ENCODE measurements at places on chromosomes 5 and 9.

GRCh38 chr5:147485046-147485445 is 24.8 kb downstream of the DPYSL3 start:
- no peak for DNase-seq

GRCh38 chr5:16538006-16538405 is 72.4 kb upstream of the ZNF622 start:
- no peak for DNase-seq

DNA sequence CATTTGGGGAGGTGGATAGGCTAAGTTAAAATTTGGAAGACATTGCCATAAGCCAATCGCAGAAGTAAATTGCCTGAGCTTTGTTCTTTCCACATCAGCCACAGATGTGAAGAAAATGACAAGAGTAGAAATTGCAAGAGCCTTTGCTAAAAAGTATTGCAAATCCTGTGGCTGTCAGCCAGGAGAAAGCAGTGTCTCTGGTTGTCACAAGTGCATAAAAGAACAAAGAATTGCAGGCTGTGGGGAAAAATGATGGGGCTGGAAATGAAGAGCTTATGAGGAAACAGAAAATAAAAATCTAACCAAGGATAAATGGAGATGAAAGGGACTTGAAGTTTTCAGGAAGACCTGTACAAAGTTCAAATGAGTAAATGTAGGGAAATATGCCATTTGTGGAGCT is 344.8 kb downstream of the CSNK1G3 start:
- no peak for DNase-seq

DNA sequence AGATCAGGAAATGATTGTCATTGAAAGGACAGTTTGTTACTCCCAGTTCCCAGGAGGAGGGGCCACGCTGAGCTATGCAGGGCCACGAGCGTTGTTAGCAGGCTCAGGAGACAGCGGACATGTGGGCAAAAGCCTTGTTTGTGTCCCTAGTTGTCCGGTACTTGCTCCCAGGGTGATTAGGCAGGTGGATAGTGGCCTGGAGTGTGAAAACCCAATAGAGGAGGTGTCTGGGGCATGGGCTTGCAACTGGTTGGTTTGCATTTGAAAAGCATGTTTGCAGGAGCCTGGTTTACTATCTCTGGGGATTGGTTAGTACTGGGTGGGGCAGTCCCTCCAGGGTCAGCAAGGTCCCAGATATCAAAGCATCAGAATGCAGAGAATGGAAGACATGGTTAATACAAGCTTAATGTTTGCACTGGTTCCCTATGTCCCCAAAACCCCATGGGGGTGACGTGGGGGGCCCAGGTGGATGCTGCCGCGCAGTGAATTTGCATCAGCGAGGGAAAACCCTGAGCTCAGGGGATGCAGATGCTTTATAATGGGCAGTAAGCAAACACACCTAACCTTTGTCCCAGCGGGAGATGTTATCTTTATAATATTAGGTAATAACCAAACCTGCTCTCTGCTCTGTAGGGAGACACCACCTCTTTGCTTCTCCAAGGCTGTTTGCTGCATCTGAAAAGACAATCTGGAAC is 39.7 kb downstream of the ROPN1L start:
- DNase-seq, result no peak

GRCh38 chr9:36317766-36318165 is 59.5 kb upstream of the GNE start:
- no peak for DNase-seq

DNA sequence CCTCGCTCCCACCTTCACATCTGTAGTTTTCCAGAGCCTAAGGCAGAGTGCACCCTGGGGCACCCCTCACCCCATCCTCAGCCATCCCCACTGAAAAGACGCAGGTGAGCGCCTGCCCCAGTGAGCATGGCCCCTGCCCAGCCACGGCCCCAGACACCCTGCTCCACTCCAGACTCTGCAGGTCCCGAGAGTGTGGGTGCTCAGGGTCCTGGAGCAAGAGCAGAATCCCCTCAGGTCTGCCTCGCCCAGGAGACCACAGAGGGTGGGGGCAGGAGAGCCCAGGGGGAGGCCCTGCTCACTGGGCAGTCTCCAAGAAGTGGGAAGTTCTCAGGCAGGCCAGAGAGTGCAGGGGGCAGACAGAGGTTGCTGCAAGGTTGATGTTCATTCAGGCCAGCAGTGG is 158.6 kb upstream of the PPP1R26 start:
- no peak for DNase-seq

DNA sequence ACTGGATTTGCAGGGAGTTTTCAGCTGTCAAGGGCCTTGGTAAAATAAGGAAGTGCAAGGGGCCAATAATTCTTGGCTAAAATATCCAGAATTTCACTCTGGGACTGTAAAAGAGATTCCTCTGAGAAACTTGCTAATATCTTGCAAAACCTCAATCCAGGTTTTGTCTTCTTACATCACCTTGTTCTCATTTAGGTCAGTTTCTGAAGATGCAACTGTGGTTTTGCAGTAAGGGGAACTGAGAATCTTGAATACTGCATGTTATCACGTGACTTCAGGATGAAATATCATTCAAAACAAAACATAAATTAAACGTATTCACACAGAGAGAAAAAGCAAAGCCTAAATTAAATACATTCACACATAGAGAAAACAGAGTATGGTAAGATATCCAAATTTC is 35.0 kb upstream of the RIC1 start:
- DNase-seq, result no peak

- no peak for DNase-seq
Observed at GRCh38 chr9:17731308-17731707, 152.4 kb downstream of the SH3GL2 start.
